ENCODE measurements at places on chromosomes 12 and 14. TPM values are rescaled to one million over a fixed set of nuclear protein-coding genes. Genes with fewer than 3 reads are reported as not detected.

GRCh38 chr12:57576613-57577160, 14.3 kb upstream of the PIP4K2C start:
- no peak for DNase-seq

- DNase-seq = no peak
Observed at GRCh38 chr14:100416081-100416680, 93.0 kb downstream of the SLC25A47 start.

The LRRIQ1 gene
- polyA plus RNA-seq = 29.2 TPM

The SLC25A21 gene
- polyA plus RNA-seq = 2.6 TPM

GRCh38 chr14:70685474-70686197, 43.9 kb downstream of the TTC9 start:
- DNase-seq = no peak

The TAC3 gene
- 0.37 TPM for polyA plus RNA-seq

The SLC2A14 gene
- polyA plus RNA-seq = 1.1 TPM

- no peak for DNase-seq
Observed at GRCh38 chr14:29039171-29039570, 272.6 kb downstream of the FOXG1 start.

DNA sequence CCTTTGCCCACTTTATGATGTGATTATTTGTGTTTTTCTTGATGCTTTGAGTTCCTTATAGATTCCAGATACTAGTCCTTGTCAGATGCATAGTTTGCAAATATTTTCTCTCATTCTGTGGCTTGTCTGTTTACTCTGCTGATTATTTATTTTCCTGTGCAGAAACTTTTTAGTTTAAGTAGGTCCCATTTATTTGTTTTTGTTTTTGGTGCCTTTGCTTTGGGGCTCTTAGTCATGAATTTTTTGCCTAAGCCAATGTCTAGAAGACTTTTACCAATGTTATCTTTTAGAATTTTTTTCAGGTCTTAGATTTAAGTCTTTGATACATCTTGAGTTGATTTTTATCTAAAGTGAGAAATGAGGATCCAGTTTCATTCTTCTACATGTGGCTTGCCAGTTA, 667.3 kb downstream of the SLC16A7 start:
- DNase-seq = no peak

The AMDHD1 gene
- polyA plus RNA-seq = 0.33 TPM

GRCh38 chr14:22073801-22074200, 400.2 kb upstream of the OR4E1 start:
- DNase-seq = no peak

- DNase-seq = no peak
Observed at GRCh38 chr12:19922717-19923116, 445.6 kb upstream of the PDE3A start.

- no peak for DNase-seq
Observed at GRCh38 chr12:70290116-70290515, 46.9 kb downstream of the CNOT2 start.

DNA sequence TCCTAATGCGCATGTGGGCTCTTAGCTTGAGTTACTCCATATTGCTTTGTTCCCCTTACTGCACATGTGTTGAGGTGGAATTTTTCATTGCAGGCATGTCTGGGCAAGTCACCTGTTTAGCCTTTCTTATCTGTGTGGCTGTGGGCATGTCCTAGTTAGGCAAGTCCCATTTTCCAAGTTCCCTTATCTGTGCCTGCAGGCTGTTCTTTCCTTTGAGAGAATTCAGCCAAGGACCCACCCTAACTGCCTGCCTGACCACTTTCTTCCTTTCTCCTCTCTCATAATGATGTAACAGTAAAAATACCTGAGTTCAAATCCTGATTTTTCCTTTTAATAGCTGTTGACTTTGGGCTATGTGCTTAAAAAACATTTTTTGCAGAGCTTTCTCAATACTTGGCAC, 870.6 kb downstream of the NRXN3 start:
- DNase-seq = no peak

DNA sequence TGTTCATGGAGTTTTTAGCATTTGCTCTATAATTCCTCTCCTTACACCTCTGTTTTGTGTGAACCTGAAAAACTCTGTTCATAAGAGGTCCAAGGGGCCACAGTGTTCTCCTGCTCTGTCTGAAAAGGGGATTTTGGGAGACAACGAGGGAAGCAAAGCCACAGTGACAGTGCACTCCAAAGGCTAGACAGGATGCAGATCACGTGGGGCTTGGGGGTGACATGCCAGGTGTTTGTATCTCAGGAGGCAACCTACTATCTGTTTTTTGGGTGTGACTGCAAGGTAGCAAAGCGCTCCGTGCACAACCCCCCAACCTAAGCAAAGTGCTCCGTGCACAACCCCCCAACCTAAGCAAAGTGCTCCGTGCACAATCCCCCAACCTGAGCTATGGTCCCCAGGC, 5.1 kb upstream of the CHD4 start:
- DNase-seq = no peak

The ACRBP gene
- 3.4 TPM for polyA plus RNA-seq

DNA sequence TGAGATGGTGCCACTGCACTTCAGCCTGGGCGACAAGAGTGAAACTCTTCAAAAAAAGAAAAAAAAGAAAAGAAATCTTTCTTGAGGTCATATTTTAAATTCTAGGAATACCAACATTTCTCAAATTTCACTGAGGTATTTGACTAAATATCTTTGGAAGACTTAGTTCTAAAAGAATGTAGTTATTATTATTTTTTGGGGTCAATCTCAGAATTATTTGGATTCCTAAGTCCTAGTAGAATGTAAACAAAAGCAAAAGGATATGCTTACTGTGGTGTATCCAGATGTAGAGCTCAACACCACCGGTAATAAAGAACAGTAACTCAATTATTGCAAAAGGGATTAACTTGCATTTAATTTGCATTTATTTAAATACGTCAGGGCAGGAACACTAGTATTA, 25.0 kb downstream of the PRICKLE1 start:
- no peak for DNase-seq

The CIROP gene
- not detected for polyA plus RNA-seq

- no peak for DNase-seq
Observed at GRCh38 chr14:93212432-93212831, 5.4 kb downstream of the UBR7 start.

The CAPS2 gene
- polyA plus RNA-seq = 8.3 TPM

The PSMB5 gene
- 211 TPM for polyA plus RNA-seq

- no peak for DNase-seq
Observed at GRCh38 chr12:113852264-113852663, 113.9 kb downstream of the RBM19 start.

DNA sequence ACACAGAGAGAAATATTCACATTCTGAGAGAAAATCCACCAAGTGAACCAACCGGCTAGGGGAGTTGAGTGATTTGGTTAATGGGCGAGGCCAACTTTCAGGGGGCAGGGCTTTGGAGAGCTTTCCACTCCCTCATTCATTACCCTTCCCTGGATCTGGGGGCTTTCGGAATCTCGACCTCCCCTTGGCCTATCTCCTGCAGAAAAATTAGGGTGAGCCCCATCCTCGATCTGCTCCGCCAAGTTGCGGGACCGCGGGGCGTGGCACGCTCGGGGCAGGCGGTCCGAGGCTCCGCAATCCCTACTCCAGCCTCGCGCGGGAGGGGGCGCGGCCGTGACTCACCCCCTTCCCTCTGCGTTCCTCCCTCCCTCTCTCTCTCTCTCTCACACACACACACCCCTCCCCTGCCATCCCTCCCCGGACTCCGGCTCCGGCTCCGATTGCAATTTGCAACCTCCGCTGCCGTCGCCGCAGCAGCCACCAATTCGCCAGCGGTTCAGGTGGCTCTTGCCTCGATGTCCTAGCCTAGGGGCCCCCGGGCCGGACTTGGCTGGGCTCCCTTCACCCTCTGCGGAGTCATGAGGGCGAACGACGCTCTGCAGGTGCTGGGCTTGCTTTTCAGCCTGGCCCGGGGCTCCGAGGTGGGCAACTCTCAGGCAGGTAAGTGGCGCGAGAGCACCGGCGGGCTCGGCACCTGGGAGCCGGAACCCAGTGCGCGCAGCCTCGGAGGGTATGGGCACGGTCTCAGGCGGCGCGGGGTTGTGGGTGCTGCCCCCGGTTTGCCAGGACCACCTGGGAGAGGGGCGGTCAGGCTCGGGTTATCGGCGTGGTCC, at the start of gene ERBB3:
Gene ERBB3 (plus strand): TSS at position 443 of the 833 bp plus-strand sequence. CDS start 136 bp downstream, at position 579.
- no peak for DNase-seq

- DNase-seq = no peak
Observed at GRCh38 chr12:81502912-81503695, 256.0 kb downstream of the PPFIA2 start.

GRCh38 chr14:101111620-101112290, 208.2 kb upstream of the RTL1 start:
- DNase-seq = no peak

GRCh38 chr14:30938617-30939016, 64.3 kb downstream of the COCH start:
- DNase-seq = no peak

The ISM2 gene
- polyA plus RNA-seq = 1.3 TPM

DNA sequence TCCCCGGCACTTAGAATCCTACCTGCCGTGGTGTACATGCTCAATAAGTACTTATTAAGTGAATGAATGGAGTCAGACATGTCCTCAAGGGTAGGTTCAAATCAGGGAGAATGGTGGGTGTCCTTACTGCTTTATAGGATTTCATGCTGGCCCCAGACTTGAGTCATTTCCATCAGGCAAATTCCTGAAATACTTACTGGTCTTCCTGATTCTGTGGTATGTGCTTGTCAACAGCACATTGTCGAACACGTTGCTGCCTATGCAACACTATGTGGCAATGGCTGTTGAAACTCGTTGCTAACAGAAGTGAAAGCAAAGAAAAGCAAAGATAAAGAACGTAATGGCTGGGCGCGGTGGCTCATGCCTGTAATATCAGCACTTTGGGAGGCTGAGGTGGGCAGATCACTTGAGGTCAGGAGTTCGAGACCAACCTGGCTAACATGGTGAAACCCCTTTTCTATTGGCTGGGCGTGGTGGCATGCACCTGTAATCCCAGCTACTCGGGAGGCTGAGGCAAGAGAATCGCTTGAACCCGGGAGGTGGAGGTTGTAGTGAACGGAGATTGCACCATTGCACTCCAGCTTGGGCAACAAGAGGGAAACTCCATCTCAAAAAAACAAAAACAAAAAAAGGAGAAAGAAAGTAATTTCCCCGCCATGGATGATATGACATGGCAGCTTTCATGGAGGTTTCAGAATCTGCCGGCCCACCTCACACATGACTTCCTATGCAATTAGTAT, 214.9 kb downstream of the ZFP36L1 start:
- DNase-seq = no peak

The PCED1B gene
- polyA plus RNA-seq = 3.9 TPM

- no peak for DNase-seq
Observed at GRCh38 chr14:49975276-49975675, 82.4 kb downstream of the ARF6 start.

The CFAP54 gene
- 3.8 TPM for polyA plus RNA-seq

- no peak for DNase-seq
Observed at GRCh38 chr14:70677341-70677740, 35.6 kb downstream of the TTC9 start.

GRCh38 chr14:93332397-93332852, 411 bp downstream of the BTBD7 start:
- no peak for DNase-seq

- no peak for DNase-seq
Observed at GRCh38 chr12:34340534-34341361, 318.5 kb downstream of the ALG10 start.

- DNase-seq = no peak
Observed at GRCh38 chr14:74550071-74550470, 56.5 kb downstream of the ISCA2 start.

The RNASE7 gene
- polyA plus RNA-seq = not detected

DNA sequence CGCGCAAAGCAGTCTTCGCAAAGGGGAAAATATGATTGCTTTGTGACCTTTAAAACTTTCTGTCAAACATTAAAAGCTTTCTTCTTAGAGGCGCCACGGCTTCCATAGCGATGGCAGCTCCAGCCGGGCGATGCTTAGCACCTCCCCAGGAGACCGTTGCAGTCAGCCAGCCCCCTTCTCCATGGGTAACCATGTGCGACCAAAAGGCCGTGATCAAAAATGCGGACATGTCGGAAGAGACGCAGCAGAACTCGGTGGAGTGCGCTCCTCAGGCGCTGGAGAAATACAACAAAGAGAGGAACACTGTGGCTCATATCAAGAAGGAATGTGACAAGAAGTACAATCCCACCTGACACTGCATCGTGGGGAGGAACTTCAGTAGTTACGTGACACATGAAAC, 12.7 kb upstream of the STON2 start:
- no peak for DNase-seq

DNA sequence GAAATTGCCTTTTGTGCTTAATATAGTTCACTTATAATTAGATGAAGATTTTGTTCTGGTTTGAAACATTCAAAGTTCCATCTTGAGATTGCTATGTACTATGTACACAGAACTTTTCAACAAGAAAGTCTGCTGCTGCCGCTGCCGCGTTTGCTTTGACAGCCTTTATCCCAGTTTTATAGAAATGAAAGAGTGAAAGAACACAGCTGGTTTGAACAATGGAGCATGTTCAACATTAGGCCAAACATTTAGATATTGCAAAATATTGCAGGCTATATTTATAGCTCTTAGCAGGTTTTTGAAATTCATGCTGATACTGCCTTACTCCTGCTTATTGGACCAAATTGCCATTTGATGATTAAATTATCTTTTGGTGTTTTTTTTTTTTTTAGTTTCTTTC, 299.8 kb upstream of the PRKD1 start:
- DNase-seq = no peak

The GLT8D2 gene
- 15.5 TPM for polyA plus RNA-seq
